T-cell (primary cell): ENCODE measurements at places on chromosomes 11 and 22. TPM values are rescaled to one million over a fixed set of nuclear protein-coding genes. Genes with fewer than 3 reads are reported as not detected.

HBE1 gene
- not detected for total RNA-seq

ABCC8 gene
- total RNA-seq = not detected

TMPRSS4 gene
- 0.66 TPM for total RNA-seq

NFAM1 gene
- total RNA-seq = 0.18 TPM

RAB3IL1 gene
- 0.28 TPM for total RNA-seq

GRCh38 chr11:119878990-119879389 is 150.0 kb upstream of the NECTIN1 start:
- H3K36me3 ChIP-seq = no peaks in the 10 kb centered on the region
- DNase-seq = no peak
- no peaks in the 10 kb centered on the region for H3K4me1 ChIP-seq
- H3K27me3 ChIP-seq = no peaks in the 10 kb centered on the region
- no peak overlapping the region for H3K27ac ChIP-seq

GRCh38 chr11:63536669-63537292 is at the start of gene PLAAT4:
PLAAT4 (plus strand) TSS chr11:63536808; CDS start chr11:63536869, 61 bp downstream.
- peak; percentile 33 for DNase-seq
- peaks cover 40% of the 10 kb centered on the region for H3K4me1 ChIP-seq
- no peaks in the 10 kb centered on the region for H3K27me3 ChIP-seq
- peak within 1 kb of the TSS; percentile 84 for H3K4me3 ChIP-seq

- no peaks in the 10 kb centered on the region for H3K4me1 ChIP-seq
- no peaks in the 10 kb centered on the region for H3K36me3 ChIP-seq
- no peak for DNase-seq
These were observed 26.2 kb downstream of the SPATA19 start for GRCh38 chr11:133819114-133819513.

GRCh38 chr22:40200795-40201530 is 23.2 kb downstream of the TNRC6B start:
- DNase-seq = peak; percentile 41
- H3K27ac ChIP-seq = no peak overlapping the region
- no peaks in the 10 kb centered on the region for H3K27me3 ChIP-seq
- peaks cover 30% of the 10 kb centered on the region for H3K4me1 ChIP-seq
- no peak overlapping the region for H3K4me3 ChIP-seq

DNA sequence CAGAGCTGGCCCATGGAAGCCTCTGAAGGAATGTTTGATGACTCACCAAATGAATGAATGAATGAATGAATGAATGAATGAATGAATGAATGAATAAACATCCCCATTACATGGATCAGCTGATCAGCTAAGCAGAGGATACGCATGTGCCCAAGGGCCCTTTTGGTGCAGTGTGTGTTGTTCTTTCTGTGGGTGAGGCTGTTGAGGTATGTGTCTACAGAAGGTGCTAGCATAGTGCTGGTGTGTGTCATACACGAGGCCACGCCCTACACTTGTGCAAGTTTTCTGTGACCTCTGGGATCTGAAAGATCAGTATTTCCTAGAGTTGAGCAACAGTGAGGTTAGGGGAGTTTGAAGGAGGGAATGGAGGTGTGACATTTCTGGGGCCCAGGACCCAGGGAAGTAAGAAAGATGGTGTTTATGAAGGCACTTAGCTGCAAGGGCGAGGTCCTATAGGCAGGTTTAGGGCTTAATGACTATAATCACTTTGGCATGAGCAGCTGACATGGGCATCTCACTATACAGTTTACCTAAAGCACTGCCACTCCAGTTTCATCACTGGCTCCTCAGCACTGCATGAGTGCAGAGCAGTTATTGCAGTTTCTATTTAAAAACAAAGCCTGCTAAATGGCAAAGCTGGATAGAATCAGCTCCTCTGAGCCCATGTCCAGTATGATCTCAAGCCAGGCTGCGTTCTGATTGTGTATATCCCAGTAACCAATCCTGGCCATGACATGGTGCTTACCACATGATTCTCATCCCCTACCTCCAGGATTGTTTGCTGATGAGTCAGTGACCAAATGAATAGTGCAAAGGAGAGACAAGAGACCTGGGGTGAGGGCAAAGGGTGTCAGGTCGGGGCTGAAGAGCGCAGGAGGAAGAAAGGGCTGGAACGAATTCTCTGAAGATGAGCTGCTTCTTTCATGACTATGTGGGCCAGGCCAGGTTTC is 36.4 kb upstream of the E2F8 start:
- no peaks in the 10 kb centered on the region for H3K36me3 ChIP-seq
- H3K27me3 ChIP-seq = no peaks in the 10 kb centered on the region
- no peak overlapping the region for H3K4me3 ChIP-seq
- no peak for DNase-seq
- no peak overlapping the region for H3K27ac ChIP-seq
- no peaks in the 10 kb centered on the region for H3K4me1 ChIP-seq

GRCh38 chr11:78207532-78208256 is 19.0 kb downstream of the USP35 start:
- peaks cover 10% of the 10 kb centered on the region for H3K36me3 ChIP-seq
- DNase-seq = no peak
- H3K27me3 ChIP-seq = no peaks in the 10 kb centered on the region
- peaks cover 29% of the 10 kb centered on the region for H3K4me1 ChIP-seq

DNA sequence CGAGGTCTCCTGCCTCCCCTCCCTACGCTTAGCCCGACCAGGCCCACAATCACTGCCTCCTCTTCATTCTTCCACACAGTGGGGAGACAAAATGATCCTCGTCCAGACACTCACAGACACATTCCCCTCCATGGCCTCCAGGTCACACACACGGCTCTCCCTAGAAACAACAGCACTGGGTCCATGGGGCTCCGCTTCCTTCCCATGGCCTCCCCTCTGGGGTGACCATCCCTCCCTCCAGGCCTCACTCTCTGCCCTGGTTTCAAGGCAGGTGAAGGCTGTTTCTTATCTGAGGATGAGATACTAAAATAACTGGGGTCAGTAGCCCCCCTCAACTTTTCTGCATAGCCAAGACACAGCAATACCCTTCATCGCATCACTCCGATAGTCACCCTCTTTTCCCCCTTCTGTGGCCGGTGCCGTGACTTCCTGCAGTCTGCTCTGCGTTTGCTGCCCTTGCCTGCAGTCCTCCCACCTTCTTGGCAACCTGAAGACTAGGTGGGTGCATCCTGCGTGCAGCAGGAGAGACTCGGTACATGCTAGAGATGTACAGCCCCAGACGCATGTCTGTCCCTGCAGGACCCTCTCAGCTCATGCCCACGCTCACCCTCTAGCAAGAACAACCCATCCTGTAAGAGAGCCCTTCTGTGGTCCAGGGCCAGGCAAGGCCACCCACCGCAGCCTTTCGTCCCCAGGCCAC is 55.8 kb downstream of the CD6 start:
- peak overlapping the region; percentile 92 for H3K27ac ChIP-seq
- no peak for DNase-seq
- no peaks in the 10 kb centered on the region for H3K36me3 ChIP-seq
- H3K27me3 ChIP-seq = no peaks in the 10 kb centered on the region
- H3K4me3 ChIP-seq = peak overlapping the region; percentile 53

- DNase-seq = no peak
- no peaks in the 10 kb centered on the region for H3K27me3 ChIP-seq
- no peak overlapping the region for H3K27ac ChIP-seq
- no peak overlapping the region for H3K4me3 ChIP-seq
- H3K36me3 ChIP-seq = no peaks in the 10 kb centered on the region
These were observed 571.7 kb downstream of the METTL15 start for GRCh38 chr11:28679795-28680468.

DNA sequence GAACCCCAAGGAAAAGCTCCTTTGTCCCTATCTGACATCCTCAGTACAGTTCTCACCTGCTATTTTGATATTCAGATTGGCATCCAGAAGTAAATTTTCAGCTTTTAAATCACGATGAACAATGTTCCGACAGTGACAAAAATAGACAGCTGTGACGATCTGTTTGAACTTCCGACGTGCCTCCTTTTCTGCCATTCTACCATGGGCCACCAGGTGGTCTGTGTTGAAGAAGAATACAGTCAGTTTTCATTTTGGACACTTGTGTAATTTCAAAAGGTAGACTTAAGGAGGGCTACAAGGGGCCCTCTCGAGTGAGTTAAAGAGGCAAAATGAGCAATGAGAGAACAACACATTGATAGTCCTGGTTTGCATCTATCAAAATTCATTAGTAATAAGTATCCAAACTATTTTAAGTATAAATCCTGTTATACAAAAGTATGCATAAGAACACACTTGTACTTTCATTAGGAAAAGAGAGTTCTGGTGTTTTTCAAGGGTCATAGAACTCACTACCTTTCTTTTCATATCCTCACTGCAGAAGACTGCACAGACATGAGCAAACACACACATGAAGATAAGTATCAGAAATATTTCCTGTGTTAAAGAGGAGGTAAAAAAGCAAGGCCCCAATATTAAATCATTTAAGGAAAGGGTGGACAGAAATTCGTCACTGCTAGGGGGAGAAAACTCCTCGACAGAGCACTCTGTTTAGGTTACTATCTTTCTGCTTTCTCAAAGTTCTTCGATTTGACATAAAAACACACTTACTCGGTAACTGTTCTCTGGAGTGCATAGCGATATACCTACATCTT is 89.9 kb upstream of the APOA1 start:
- peak; percentile 62 for DNase-seq
- H3K4me3 ChIP-seq = no peak overlapping the region
- H3K27ac ChIP-seq = peak overlapping the region; percentile 96
- H3K36me3 ChIP-seq = peaks cover 6% of the 10 kb centered on the region
- H3K4me1 ChIP-seq = peaks cover 71% of the 10 kb centered on the region

DNA sequence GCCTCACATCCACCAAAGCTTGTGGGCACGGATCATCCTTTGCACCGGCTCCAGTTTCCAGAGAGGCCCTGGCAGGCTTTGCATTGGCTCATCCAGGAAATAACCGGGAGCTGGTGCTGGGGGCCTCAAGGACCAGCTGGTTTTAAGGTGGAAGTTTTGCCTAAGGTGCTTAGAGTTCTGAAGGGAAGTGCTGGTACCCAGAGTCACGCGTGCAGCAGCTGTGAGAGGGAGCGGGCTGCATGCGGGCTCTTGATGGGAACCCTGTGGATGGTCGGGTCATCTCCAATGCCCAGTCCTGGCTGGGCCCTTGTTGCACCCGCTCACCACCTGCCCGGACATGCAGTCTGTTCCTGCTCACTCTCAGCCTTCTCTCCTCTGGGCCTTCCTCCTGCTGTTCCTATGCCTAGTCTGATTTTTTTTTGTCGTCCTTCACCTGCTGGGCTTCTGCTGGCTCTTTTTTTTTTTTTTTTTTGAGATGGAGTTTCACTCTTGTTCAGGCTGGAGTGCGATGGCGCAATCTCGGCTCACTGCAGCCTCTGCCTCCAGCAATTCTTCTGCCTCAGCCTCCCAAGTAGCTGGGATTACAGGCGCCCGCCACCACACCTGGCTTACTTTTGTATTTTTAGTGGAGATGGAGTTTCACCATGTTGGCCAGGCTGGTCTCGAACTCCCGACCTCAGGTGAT is 24.0 kb upstream of the PRR5 start:
- DNase-seq = no peak
- H3K4me3 ChIP-seq = no peak overlapping the region
- peaks cover 4% of the 10 kb centered on the region for H3K4me1 ChIP-seq
- H3K27ac ChIP-seq = no peak overlapping the region
